ENCODE measurements at places on chromosomes 1 and 21. TPM values are rescaled to one million over a fixed set of nuclear protein-coding genes. Genes with fewer than 3 reads are reported as not detected.

- DNase-seq = no peak
These were observed 538 bp downstream of the ZNF672 start for GRCh38 chr1:248838357-248839167.

- no peak for DNase-seq
These were observed 158.8 kb upstream of the DUSP10 start for GRCh38 chr1:221900678-221901077.

- DNase-seq = no peak
These were observed 3.2 kb downstream of the BARHL2 start for GRCh38 chr1:90713741-90714509.

DNA sequence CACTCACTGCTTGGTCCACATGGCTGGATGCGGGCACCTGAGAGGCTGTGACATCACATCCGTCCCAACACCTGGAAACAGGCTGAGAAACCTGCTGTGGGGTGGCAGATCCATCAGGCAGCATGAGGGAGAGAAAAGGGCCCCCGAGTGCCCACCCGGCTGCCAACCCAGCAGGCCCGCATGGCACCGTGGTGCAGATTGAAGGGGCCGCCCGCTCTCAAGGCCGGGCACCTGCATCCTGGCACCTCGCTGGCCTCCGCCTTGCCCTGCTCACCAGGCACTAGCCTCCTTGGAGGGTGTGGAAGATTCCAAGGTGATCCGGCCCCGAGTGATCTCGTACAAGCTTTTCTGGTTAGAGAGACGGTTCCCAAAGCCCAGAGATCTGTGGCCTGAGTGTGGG, 110.5 kb downstream of the PRDM16 start:
- DNase-seq = no peak

DNA sequence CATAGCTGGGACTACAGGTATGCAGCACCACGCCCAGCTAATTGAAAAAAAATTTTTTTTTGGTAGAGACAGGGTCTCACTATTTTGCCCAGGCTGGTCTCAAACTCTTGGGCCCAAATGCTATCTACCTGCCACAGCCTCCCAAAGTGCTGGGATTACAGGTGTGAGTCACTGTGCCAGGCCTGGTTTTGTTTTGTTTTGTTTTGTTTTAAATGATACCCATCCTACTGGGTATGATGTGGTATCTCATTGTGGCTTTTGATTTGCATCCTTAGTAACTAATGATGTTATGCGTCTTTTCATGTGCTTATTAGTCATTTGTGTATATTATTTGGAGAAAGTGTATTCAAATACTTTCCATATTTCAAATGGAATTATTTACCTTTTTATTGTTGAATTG, 142.3 kb downstream of the VPS13D start:
- DNase-seq = no peak

DNA sequence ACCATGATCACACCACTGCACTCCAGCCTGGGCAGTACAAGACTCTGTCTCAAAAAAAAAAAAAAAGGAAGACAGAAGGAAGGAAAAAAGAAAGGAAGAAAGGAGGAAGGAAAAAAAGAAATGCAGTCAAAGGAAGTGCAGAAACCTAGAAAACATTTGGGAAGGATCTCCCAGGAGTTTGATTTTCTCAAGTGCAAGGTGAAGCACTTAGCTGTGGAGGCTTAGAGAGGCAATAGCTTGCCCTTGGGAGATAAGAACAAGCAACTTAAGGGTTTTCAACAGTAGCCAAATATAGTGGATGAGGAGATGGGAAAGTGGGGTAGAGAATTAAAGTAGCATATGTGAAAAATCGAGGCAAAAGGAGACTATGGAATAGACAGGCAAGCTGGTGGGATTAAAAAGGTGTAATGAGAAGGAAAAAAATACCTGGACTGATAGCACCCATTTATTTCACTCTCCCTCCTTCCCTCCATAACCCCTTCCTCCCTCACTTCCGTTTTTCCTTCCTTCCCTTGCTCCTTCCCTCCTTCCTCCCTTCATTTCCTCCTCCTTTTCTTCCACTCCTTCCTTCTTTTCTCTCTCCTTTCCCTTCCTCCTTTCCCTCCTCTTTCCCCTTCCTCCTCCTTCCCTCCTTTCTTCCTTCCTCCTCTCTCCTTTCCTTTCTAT, 6.8 kb upstream of the FAM89A start:
- DNase-seq = no peak

DNA sequence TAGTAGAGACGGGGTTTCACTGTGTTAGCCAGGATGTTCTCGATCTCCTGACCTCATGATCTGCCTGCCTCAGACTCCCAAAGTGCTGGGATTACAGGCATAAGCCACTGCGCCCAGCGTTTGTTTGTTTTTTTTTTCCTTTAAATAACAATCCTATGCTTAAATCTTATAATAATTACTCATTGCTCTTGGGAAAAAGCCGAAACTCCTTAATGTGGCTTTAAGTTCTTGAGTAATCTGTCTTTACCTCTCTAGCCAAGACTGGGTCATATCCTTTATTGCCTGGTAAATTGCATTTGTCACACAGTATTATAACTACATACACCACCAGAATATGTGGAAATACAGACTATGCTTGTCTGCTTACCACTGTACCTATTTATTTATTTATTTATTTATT, 97.1 kb downstream of the MACF1 start:
- DNase-seq = no peak

DNA sequence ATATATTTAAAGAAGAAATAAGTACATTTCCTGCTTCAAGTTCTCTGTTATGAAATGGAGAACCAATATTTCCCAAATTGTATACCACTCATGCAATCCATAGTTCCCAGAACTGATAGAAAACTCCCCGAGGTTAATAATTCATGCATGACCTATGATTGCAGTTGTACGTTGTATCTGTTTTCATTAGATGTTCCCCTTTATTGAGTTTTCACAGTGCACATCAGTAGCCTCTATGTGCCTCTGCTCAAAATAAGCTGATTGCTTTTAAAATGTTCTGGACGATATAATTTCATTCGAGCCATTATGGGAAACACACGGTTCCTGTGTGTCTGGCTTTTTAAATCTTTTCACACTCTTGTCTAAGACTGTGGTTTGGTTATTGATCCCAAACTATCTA, 253.1 kb upstream of the KIAA0040 start:
- no peak for DNase-seq

GRCh38 chr1:74161497-74161896, 36.5 kb downstream of the LRRIQ3 start:
- DNase-seq = no peak

GRCh38 chr1:47334765-47335435, 1.3 kb downstream of the CMPK1 start:
- DNase-seq = no peak

DNA sequence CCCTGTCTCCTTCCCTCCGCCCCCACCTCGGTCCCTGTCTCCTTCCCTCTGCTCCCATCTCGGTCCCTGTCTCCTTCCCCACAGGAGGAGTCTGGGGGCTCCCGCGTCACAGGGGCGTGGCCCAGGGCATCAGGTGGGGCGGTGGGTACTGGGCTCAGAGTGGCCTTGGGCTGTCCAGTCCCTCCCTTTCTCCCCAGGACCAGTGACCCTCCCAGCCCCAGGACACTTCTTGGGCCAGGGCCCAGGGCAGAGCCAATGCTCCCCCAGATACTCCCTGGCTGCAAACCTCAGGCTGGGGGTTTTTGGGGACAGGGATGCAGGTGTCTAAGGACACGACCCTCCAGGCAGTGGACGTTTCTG, 6.8 kb upstream of the RNF223 start:
- no peak for DNase-seq

Gene SEMA6C
- 97.0 TPM for polyA plus RNA-seq

Gene NCAM2
- polyA plus RNA-seq = 4.8 TPM

Gene DCLRE1B
- 5.6 TPM for polyA plus RNA-seq
